ENCODE measurements at places on chromosomes 4 and X.

DNA sequence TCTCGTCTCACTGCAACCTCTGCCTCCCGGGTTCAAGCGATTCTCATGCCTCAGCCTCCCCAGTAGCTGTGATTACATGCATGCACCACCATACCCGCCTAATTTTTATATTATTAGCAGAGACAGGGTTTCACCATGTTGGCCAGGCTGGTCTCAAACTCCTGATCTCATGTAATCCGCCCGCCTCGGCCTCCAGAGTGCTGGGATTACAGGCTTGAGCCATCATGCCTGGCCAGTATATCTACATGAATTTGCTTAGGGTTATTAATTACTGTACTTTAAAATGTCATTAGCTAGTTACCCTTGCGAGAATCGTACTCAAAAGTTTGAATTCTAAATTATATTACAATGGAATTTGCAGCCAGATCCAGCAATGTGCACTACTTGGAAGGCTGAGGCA lies 8.9 kb downstream of the CPEB2 start:
- DNase-seq: peak; percentile 17

- no peak for DNase-seq
Observed at GRCh38 chr4:66885501-66886165, 659.7 kb downstream of the CENPC start.

DNA sequence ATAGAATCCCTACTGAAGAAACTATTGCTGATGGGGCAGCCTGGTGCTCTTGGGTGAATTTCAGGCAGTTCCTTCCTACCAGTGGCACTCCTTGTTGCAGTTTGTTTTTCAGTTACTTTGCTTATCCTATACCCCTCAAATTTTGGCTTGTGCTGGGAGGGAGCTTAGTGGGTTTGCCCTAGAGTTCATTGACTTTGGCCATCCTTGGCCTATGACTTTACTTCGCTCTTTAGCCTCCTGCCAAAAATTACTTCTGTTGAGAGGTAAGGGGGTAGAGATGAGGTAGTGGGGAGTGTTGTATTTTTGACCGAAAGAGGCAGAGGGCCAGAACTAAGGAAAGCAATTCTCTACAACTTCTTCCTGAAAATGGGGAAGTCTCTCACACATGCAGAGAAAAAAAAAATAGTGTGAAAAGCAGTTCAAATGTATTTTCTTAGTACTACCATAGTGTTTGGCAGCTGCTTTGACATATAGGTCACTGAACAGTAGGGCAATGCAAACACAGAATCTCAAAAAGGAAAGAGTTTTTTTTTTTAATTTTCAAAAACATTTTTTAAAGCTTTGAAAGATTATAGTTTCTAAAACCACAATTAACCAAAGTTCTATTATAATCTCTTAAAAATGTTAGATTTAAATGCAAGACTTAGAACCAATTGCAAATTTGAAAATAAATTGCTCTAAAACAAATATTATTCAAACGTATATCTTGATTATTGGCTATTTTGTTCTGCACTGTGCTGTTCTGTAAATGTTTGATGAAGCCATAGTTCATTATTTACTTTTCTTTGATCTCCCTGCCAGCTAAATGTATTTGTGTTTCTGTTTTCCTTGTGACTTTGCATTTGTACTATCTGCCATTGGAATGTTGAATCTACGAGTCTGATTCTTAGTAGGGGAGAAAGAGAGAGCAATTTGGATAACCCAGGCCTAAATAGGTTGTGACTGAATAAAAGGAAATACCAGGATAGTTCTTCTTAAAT lies 73.6 kb downstream of the DCK start:
- no peak for DNase-seq

DNA sequence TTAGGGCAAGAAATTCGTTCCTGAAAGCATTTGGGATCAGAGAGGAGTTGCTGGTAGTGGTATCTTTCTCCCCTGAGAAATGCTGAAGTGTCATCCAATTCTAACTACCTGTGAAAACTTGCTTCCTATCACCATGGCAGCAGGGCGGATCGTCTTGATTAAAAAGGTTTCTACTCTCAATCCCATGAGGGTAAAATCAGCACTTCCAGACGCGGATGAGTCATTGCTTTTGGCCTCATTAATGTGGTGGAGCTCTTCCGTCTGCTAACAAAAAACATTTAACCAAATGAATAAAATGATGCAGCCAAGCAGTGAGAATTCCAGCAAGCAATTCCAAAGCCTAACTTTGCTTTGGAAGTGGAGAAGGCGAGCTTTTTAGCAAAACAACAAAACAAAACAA lies 325.6 kb downstream of the CAMK2D start:
- no peak for DNase-seq

DNA sequence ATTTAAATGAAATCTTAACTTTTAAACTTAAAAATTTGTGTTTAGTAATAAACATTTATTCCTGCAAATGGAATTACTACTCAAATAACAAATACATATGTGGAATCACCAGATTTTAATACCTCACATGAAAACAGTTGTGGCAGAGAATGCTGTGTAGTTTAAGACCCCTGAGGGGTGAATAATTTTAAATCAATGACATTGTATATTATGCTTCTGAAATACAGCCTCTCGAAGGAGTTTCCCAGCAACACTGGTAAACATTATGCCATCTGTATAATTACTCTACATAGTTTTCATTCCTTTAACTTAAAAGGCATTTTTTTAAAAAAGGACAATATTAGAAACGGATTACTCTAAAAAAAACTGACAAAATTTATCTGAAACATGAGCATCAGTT lies 2313.3 kb downstream of the ARAP2 start:
- no peak for DNase-seq

- no peak for DNase-seq
Observed at GRCh38 chrX:119042996-119043395, 29.8 kb upstream of the CT47C1 start.

- no peak for DNase-seq
Observed at GRCh38 chr4:154132406-154132805, 343.5 kb upstream of the SFRP2 start.

DNA sequence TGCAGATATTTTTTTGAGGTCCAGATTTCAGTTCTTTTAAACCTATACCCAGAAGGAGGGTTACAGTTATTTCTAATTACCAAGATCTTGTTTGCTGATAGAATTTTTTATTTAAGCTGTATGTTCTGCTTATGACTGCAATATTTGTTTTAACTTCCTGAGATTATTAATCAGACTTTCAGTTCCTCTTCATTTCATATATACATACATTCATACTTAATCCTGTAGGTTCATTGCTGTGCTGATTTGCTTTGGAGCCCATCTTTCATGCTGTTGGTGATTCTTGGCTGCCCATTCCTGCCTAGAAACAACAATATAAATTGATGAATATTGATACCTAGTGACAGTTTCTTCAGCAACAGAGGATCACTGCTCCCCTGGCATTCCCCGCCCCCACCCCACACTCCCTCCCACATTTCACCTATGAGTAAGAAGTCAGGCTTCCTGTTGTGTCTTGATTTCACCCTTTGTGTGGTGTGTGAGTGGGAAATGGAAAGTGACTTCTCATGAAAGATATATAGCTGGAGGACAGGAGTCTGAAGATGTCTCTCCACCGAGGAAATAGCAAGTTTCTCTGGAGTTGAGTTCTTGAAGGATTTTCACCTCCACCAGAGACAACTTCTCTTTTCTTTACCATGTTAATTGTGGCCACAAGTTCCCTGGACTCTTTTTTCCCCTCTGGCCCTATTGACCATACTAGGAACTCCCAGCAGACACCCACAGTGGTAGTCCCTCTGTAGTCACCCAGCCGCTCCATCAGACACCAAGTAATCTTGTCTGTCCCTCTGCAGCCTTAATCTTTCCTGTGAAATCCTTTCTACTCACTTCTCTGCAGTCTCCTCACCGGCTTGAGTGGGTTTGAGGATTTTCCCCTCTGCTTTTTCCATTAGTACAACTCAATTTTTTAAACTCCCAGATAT lies 118.4 kb downstream of the ASB9 start:
- no peak for DNase-seq

GRCh38 chrX:3811331-3812311 lies 98.2 kb upstream of the PRKX start:
- DNase-seq: peak; percentile 49

DNA sequence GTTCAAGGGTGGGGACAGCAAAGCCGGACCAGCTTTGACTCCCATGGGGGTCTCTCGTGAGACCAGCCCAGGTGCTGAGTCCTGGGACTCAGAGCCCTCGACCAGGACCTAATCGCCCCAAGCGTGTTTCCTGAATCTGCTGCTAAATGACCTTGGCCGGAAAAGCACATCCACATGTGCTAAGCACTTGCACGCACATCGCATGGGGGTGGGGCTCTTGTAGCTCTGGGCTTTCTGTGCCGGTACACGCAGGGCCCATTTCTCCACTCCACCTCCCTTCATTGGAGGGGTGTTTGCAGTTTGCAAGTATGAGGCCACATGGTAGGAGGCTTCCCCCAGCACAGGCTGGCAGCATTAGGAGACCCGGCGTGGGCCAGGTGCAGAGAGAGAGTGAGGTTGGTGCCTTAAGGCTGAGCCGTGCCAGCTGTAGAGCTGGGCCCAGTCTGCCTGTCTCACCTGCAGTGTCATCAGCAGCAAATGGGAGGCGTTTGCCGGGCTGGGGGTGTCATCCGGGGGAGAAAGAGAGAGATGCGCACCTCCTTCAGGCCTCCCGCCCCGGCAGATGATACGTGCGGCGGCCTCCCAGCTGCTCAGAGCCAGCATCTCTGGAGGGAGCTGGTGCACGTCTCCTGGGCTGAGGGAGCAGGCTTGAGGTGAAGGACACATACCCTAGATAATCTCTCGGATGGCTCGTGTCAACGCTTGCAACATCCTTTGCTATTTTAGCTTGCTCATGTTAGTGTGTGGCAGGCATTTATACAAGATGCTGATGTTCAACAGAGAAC lies 45.2 kb upstream of the CLCN4 start:
- DNase-seq: no peak

DNA sequence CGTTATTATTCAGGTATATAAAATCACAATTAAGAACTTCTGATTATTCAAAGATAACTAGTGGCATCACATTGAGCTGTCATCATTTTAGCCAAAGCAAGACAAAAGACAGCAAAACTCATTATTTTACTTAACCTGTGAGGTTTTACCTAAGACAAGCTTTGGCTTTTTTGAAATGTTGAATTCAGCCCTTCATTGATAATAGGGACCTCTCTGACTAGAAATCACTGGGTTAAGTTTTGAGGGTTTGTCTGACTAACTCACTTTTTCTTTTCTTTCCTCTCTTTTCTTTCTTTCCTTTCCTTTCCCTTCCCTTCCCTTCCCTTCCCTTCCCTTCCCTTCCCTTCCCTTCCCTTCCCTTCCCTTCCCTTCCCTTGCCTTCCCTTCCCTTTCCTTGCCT lies 244.2 kb downstream of the GRXCR1 start:
- DNase-seq: no peak

DNA sequence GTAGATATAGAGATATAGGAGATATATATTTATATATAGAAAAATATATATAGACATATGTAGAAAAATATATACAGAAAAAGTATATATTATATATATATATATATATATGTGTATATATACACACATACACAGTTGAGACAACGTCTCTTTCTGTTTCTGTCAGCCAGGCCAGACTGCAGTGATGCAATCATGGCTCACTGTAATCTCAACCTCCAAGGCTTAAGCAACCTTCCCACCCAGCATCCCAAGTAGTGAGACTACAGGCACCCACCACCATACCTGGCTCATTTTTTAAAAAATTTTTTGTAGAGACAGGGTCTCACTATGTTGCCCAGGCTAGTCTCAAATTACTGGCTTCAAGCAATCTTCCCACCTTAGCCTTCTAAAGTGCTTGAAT lies 426.3 kb downstream of the GPM6A start:
- no peak for DNase-seq

DNA sequence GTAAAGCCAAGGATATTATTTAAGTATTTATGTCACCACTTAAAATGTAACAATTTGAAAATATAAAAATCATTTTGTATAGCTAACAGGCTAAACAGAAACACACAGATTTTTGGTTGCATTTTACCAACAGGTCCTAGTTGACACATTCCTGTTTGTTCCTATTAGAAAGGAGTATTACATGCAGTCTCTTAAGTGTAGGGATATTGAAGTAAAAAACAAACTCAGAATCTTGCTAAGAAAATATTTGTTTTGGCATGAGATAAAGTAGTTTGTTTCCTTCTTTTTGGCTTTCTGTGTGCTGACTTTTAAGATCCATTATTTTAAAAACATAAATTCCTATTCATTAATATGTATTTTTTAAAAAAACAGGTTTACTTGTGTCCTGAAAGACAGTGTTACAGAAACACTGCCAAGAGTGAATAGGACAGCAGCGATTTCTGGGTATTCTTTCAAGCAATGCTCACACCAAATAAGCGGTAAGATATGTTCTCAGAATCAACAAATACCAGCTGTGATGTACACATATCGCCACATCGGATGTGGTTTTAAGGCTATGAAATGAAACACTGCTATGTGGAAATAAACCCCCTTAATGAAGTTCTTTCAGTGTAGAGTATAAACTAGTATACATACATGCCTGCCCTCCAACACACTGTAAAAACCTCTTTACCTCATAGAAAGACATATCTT lies 6.9 kb downstream of the F11 start:
- no peak for DNase-seq

DNA sequence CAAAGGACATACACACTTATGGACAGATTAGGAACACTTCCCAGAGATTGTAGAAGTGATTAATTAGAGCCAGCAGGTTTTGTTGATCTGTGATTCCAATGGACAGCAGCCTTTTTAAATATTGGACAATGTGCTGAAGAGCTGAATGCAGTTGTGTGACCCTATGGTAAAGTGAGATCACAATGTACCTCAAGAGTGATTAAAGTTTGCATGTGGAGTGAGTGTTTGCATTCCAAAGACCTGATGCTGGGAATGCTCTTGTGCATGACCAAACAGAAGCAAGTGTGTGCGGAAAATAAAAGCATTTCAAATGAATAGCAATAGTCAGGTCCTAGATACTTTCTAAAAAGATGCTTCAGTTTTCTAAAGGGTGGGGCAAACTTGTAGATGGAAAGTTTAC lies 154.1 kb downstream of the BANK1 start:
- DNase-seq: no peak

- no peak for DNase-seq
Observed at GRCh38 chrX:97629597-97629985, 745.9 kb downstream of the RPA4 start.

GRCh38 chr4:179595671-179596410 lies 2153.6 kb upstream of the AGA start:
- DNase-seq: no peak

GRCh38 chrX:264634-265455 lies 16.3 kb upstream of the PLCXD1 start:
- no peak for DNase-seq

DNA sequence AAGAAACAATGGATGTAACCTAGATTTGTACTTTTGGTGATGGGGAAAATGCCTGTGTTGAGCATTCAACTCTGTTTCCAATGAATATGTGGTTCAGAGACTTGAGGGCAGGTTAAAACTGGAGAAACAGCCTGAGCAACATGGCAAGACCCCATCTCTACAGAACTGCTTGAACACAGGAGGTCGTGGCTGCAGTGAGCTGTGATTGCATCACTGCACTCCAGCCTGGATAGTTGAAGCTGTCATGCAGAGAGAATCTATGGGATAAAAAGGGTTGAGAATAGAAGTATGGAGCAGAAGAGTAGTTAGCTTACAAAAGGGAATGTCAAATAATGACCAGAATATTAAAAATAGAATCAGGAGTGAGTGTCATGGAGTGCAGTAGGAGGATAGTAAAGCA lies 134.8 kb upstream of the PDE5A start:
- no peak for DNase-seq

GRCh38 chrX:115339441-115340025 lies 50.0 kb downstream of the LUZP4 start:
- DNase-seq: no peak

- no peak for DNase-seq
Observed at GRCh38 chr4:156672492-156673305, 298.9 kb downstream of the PDGFC start.
